Dermis microvascular lymphatic vessel endothelial cell (primary cell): ENCODE measurements at places on chromosomes 12 and 14.

DNA sequence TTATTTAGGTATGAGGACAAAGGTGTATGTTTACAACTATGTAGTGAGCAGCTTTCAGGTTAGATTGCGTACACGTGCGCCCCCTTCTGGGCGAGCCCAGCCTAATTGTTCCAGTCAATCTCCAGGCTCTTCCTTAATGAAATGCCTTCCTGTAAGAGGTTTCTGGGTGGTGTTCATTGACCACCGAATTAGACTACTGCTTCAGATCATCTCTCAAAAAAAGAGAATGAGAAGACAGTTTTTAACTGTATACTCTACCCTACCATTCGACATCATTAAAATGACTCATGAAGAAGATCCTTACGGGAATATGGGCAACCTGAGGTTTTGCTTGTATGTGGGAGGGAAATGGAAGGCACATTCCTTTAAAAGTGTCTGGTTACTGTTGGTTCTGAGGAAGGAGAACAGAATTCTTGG is 2.1 kb downstream of the LUM start:
- peak; percentile 4 for DNase-seq

DNA sequence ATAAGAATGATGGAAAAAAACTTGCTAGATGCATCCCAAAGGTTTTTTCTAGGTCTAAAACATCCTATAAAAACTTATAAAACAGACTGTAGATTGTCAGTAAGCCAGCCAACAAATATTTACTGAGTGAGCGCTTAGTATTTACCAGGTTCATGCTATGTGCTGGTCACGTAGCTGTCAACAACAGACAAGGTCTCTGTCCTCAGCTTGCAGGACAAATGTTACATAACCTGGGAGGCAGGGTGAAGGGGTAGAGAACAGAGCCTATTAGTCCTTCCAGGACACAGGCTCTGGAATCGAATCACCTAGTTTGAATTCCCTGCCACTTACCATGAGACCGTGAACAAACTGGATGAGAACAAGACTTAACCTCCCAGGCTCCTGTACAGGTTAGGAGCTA is 6.4 kb downstream of the NFYB start:
- no peak for DNase-seq

- no peak for DNase-seq
These were observed 58.5 kb upstream of the PLXNC1 start for GRCh38 chr12:94089891-94090290.

DNA sequence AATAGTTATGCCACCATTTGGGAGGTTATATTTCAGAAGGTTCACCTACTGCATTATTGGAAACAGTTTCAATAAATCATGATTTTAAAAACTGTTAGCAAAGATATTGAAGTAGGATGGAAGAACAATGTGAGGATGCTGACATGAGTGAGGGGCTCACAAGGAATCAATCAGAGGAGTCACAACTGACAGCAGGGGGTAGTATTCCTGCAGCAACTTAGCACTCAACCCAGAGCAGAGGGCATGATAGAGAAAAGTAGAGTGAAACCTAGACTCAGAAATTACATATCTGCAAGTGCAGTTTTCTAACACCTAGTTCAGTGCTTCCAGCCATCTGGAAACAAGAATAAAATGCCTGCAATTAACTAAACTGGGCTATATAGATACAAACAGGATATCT is 772.5 kb upstream of the USP15 start:
- DNase-seq, result no peak

- no peak for DNase-seq
These were observed 18.6 kb downstream of the CSRP2 start for GRCh38 chr12:76860256-76860655.
